Endothelial cell (in vitro differentiated cells): ENCODE measurements at places on chromosomes 12 and 14. TPM values are rescaled to one million over a fixed set of nuclear protein-coding genes. Genes with fewer than 3 reads are reported as not detected.

Gene ADGRD1
- 1.7 TPM for total RNA-seq

Gene GPRC5D
- total RNA-seq, result not detected

Gene TTC9
- 16.9 TPM for total RNA-seq

Gene RALGAPA1
- 29.0 TPM for total RNA-seq

Gene CCND2
- 88.1 TPM for total RNA-seq

Gene SPTLC2
- total RNA-seq, result 63.6 TPM

Gene SMAGP
- total RNA-seq, result 167 TPM

DNA sequence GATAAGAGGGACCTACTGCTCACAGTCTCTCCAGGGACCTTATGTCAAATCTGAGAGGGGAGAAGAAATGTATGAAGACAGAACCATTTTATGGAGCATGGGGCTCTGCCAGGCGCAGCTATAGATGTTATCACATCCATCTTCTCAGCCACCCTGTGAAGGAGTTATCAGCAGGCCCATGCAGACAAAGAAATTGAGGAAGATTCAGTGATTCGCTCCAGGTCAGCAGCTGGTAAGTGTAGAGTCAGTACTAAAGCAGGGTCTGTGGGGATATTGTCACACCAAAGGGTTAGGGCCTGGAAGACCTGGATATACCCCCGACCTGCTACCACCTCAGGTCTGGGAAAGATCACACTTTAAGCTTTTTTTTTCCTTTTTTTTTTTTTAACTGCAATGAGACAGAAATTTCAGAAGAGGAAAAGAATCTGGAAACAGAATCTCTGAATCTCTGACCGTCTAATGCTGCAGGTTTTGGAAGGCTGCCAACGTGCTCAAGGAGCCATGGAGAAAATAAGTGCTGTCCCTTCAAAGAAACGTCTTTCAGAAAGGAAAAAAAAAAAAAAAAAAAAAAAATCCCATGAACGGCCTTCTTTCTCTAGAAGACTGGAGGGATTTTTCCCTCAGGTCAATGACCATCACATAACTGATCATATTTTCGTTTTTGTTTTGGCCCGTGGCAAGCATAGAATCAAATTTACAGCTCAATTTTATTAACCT is 73.3 kb upstream of the PLEKHG7 start:
- DNase-seq, result no peak

GRCh38 chr12:50825372-50825838 is 17.3 kb upstream of the TMPRSS12 start:
- DNase-seq, result no peak

DNA sequence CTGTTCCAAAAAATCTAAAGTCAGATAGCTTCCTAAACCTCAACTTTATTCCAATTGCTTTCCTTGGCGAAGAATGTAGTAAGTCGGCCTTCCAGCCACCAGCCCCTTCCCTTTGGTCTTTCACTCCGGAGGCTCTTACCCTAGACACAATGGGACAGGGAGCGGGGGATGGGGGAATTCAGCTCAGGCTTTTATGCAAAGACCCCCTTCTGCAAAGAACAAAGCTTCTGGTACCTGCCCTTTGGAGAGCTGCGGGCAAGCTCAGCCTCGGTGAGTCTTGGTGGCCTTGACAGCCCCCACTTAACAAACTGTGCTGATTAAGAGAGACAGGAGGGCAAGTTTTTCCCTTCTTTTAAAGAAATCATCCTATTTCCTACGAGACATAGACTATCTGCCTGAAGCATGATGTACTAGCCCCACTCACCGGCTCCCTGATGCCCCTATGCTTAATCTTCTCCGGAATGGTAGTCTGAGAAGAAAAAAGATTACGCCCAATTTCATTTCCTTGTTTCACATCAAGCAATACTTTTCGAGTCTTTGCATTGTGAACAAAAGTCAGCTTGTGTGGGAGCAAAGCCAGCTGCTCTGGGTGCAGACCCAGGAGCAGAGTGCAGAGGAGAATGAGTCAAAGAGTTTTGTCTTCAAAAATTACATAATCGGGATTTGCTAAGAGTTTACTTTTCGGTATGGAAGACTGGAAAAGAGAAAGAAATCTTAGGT is 1.5 kb upstream of the NANOG start:
- DNase-seq, result no peak

- DNase-seq, result no peak
Observed at GRCh38 chr12:127629066-127629820, 637.7 kb upstream of the TMEM132C start.

GRCh38 chr14:91277546-91278382 is 33.3 kb upstream of the GPR68 start:
- DNase-seq, result no peak

DNA sequence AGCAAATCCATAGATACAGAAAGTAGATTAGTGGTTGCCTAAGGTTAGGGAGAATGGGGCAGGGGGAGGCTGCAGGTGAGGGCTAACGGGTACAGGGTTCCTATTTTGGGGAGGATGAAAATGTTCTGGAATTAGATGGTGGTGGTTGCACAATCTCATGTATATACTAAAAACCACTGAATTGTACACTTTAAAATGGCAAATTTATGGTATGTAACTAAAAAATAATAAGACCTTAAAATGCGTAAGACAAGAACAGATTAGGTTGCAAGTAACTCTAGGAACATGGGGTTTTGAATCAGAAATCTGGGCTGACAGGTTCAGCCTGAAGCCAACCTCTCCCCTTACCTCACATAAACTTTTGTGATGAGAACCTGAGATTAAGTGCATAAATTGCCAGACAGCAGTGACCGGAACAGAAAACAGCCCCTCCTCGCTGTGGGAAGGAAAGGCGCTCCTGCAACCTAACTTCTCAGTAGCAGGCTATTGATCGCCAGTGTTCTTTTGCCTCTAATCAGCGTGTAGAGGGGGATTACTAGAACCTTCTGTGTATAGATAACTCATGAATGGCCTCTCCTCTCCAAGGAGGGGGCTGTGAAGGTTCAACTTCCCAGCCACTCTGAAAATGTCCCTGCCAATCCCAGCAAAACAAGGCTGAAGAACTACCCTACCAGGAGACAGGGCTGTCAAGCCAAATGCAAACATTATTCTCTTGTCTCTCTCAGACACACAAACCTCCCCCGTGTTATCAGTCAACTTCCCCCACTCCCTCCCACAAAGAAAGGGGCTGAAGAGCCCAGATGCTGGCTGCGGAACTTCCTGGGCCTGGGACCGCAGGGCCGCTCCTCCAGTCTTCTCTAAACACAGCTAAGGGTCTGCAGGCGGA is 1.9 kb downstream of the SSH1 start:
- no peak for DNase-seq

DNA sequence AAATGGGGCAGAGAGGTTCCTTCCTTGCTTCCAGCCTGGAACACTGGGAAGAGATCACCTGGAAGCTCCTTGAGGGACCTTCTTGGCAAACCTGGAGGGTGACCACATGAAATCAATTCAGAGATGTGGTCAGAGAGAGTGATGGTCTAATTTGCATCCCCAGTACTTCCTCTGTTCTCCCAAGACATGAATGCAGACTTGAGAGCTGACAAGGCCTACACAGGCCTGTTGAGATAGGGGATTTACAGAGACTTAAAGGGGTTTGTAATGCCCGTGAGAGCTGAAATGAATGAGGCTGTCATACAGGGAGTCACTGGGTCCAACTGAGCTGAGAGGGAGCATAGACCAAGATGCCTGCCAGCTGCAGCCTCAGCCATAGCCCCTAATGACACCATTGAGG is 45.1 kb downstream of the TMX1 start:
- DNase-seq, result no peak

- DNase-seq, result no peak
Observed at GRCh38 chr12:46617167-46617566, 208.6 kb downstream of the SLC38A4 start.

GRCh38 chr14:77314539-77315457 is 5.9 kb downstream of the POMT2 start:
- DNase-seq, result no peak

DNA sequence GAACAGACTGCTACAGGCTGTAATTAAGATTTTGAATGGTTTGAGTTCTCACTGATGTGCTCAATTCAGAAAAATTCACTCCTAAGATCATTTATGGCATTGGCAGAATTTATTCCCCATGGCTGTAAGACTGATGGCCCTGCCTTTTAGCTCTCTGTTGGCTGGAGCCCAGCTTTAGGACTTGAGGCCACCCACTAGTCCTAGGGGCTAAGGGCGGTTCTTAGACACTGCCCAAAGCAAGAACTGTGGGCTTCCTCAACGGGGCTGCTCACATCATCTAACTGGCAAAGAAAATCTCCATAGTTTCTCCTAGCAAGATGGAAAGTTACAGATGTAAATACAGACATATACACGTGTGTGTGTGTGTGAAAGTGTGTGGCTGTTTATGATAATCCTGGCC is 3.4 kb upstream of the CCER1 start:
- DNase-seq, result no peak

GRCh38 chr14:102419716-102420115 is 57.0 kb downstream of the TECPR2 start:
- no peak for DNase-seq

- no peak for DNase-seq
Observed at GRCh38 chr12:93323625-93324329, 53.9 kb upstream of the NUDT4 start.

GRCh38 chr12:38934686-38935085 is 29.3 kb upstream of the CPNE8 start:
- DNase-seq, result no peak
